Central memory CD8-positive, alpha-beta T cell (primary cell): ENCODE measurements at places on chromosomes 6 and 20.

DNA sequence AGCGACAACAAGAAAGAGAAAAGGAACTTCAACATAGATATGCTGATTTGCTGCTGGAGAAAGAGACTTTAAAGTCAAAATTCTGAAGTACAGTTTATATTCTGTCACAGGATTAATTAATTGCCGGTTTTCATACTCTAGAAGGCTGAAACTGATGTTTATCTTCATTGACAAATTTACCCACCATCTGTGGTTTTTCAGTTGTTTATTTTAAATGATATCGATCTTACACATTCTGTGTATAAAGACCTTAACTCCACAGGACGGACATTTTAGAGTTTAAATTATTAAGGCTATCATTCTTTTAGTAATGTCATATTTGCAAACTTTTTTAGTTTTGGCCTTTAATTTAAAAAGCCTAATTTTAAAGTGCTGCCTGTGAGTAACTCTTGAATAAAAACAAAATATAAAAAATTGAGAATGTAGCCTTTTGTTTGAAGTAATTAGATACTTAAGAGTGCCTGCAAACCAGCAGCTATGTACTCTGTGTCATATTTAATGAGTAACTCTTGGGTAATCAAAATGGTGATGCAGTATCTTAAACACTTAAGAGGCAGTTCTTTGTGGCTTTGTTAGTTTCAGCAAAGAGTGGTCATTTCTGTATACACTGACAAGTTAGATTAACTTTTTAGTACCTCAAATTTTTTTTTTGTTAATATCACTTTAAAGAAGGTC, 59.3 kb downstream of the CDC5L start:
- no peak for DNase-seq

- DNase-seq, result no peak
These were observed 17.5 kb downstream of the GSTA2 start for GRCh38 chr6:52745764-52746201.

DNA sequence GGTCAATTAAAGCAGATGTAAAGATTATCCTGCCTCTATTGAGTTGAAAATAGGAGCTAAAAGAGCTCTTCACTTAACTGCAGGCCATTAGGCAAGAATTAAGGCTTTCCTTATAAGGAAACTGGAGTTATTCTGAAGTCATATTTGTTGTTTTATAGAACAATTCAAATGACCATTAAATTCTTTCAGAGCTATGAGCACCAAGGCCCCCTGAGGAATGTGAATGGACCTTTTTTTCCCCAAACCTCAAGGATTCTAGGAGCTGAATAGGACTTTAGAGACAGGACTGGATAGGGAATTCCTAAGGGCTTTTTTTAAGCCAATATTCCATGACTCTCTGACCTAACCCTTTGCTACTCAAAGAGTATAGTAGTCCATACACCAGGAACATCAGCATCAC, 565.7 kb upstream of the BTBD3 start:
- no peak for DNase-seq

DNA sequence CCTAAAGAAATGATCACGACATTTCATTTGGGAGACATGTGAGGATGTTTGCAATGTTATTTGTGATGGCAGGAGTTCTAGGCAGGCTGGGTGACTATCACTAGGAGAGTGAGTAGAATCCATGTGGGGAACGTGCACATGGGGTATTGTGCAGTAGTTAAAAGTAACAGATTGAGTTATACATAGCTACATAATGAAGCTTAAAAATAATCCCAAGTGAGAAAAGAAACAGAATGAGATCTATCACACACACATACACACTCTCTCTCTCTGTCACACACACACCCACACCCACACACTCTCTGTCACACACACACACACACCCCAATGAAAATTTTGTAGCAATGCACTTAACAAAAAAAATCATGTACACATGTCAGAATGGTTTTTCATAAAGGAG, 218.7 kb upstream of the ARG1 start:
- no peak for DNase-seq

GRCh38 chr6:157181649-157182048, 141.7 kb downstream of the TMEM242 start:
- no peak for DNase-seq

DNA sequence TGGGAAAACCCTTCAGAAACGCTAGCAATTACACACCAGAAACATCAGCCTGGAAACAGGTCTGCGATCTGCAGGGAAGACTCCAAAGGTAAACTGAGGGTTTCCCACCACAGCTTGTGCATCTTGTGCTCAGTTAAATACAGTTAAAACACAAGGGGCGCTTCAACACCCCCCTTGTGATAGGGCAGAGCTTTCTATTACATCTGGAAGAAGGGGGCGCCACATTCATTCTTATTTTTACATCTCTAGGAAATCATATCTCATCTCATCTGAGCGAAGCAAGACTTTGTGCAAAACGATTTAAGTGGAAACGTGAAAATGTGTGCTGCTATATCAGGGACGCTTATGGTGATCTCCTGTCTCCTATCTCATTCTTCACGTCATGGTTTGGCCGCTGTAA, 58.5 kb downstream of the PRND start:
- DNase-seq, result no peak

- DNase-seq, result no peak
These were observed 41.8 kb downstream of the DSTN start for GRCh38 chr20:17611540-17612286.

- no peak for DNase-seq
These were observed 80.5 kb downstream of the SMLR1 start for GRCh38 chr6:130907687-130908086.

- DNase-seq, result no peak
These were observed 61.0 kb downstream of the RNF182 start for GRCh38 chr6:13985663-13986325.

DNA sequence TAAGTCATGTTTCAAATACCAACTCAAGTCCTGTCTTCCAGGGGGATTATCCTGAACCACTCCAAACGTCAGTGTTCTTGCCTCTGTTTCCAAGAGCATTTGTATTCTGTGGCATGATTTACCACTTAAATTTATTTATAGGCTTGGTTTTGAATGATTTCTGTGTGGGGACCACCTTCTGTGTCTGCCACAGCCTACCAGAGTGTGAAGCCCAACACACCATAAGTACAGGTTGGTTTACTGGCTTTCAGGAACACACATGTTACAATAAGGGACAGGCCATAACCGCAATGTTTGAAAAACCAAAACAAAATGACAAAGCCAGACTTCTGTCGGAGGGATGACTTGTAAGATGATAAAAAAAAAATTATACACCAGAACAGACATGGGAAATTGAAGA, 56.5 kb upstream of the MAP3K7 start:
- DNase-seq, result no peak

DNA sequence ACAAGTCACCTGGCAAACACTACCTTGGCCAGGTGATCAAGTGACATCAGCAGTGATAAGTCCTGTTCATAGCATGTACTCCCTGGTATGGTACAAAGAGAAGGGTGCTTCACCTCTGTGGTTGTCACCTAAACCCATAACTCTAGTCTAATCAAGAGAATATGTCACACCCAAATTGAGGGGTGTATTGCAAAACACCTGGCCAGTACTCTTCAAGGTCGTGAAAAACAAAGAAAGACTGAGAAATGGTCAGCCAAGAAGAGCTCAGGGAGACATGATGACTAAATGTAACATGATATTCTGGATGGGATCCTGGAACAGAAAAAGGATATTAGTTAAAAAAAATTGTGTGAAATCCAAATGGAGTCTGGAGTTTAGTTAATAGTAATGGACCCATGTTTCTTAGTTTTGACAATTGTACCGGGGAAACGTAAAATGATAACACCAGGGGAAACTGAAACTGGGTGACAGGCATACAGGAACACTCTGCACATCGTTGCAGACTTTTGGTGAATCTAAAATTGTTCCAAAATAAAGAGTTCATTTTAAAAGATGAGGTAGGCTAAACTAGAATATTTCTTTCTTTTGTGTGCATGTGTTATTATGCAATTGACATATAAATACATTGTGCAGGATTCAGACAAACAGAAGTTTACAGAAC, 262.0 kb downstream of the CDC5L start:
- no peak for DNase-seq

DNA sequence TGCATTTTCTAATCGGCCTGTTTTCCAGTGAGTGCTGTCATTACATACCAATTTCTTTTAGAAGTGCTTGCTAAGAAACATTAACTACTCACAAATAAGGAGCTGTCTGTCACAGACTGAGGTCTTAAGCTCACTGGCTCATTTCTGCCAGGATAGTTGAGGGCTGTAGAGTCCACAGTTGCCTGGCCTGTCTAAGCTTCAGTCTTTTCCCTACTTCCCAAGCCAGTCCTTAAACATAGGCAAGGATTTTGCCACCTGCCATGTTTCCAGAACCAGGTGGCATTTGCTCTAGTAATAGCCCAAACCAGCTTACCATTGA, 84.7 kb downstream of the LINC00237 start:
- no peak for DNase-seq

DNA sequence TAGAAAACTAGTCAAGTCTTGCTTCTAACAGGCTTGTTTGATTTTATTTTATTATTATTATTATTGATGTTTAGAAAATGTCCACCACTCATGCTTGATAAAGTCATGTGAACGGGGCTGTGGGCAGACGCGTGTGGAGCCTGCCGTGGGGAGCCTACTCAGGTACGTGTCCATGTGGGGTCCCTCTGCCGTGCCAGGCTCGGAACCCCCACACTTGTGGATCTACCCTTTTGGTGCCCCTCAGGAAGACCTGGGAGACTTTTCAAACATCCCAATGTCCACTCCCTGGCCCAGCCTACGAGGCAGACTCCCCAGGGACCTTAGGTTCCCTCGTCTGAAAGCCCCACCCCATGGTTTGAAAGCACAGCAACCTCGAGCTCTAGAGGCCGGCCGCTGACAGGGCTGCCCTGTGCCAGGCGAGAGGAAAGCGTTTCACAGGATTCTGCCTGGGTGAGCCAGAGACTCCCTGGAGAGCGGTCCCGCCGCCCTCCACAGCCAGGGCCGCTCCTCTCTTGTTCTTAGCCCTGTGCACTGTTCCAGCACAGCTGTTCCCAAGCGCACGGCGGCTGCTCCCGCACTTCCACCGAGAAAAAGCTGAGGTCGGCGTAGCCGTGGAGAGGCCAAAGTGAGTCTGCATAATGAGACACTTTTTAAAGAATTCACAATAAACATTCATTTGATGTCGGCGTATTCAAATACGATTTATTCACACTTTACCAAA, 249.7 kb downstream of the TTLL2 start:
- DNase-seq, result no peak

GRCh38 chr20:32792316-32792715, 27.4 kb upstream of the MAPRE1 start:
- DNase-seq, result no peak

DNA sequence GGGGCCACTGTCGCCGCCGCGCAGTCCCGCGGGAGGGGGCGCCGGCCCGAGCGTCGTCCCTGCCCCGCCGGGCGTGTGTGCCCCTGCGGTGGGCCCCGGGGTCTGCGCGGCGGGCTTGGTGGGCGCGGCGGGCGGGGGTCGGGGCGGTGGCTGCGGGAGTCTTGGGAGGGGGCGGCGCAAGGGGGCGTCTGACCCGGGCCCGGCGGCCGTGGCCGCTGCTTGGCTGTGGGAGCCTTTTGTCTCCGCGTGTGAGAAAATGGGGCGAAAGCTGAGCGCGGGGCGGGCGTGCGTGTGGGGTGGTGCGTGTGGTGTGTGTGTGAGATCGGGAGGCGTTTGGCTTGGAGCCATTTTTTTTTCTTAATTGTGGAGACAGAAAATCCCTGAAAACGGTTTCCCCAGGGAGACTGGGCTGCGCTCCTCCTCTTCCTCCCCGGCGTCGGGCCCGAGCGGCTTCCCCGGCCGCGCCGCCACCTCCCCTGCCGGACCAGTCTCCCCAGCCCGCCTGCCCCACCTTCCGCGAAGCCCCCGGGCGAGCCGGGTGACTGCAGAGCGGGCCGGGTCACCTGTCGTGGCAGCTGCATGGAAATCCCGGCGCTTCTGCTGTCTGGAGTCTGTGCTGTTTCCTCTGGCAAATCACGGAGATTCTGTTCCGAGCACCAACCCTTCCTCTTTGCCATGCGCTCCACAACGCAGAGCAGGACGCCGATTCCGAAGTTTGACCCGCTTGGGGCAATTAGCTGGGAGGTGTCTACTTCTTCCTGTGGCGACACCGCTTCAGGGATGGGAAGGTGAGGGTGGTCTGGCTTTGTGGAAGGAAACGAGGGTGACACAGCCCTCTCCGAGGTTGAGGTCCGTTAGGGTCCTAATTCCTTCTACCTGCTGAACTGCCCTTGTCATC, 64.4 kb downstream of the GTF2H5 start:
- DNase-seq, result peak; percentile 30

GRCh38 chr6:26743157-26743821, 83.7 kb upstream of the ZNF322 start:
- DNase-seq, result no peak

DNA sequence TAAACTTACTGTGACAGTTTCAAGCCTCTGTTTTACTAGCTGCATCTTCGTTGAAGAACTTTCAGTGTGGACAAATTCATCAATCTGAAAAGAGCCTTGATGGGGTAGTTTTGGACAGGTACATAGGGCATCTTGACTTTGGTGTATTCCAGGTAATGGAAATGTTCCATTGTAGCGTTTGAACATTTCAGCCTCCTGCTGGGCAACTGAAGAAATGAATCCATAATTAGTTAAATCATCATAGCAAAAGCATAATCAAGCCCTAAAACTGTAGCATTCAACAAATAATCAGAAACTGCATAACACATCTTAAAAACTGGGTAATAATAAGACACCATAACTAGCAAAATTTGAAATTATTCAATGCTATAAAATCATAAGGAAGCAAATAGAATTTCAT, 86.2 kb downstream of the AHI1 start:
- DNase-seq, result no peak

- DNase-seq, result no peak
These were observed 6.3 kb downstream of the ADGRG6 start for GRCh38 chr6:142307963-142308748.

DNA sequence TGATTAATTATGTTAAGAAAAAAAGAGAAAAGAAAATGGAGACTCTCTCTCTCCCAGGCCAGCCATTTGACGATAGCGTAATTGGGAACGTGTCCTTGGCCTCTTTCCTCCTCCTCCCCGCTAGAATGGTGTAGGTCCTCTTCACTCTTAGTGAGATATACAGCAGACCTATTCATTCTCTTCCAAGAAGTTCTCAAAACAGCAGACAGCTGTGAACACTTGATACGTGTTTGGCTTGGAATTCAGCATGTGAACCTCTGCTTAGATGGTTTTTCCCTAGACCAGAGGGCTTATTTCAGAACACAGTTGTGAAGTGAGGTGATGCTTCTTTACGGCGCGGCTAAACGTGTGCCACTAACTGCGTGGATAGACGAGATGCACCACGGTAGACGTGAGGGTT, 32.6 kb upstream of the TULP4 start:
- DNase-seq, result no peak

- DNase-seq, result no peak
These were observed 8.8 kb upstream of the PERP start for GRCh38 chr6:138115877-138116660.
